Natural killer cell (primary cell): ENCODE measurements at places on chromosomes 16 and 17.

- no peaks in the 10 kb centered on the region for H3K36me3 ChIP-seq
- H3K27me3 ChIP-seq, result no peaks in the 10 kb centered on the region
- DNase-seq, result no peak
- no peaks in the 10 kb centered on the region for H3K4me1 ChIP-seq
- H3K4me3 ChIP-seq, result no peak overlapping the region
Observed at GRCh38 chr16:72612256-72612655, 435.7 kb downstream of the ZFHX3 start.

DNA sequence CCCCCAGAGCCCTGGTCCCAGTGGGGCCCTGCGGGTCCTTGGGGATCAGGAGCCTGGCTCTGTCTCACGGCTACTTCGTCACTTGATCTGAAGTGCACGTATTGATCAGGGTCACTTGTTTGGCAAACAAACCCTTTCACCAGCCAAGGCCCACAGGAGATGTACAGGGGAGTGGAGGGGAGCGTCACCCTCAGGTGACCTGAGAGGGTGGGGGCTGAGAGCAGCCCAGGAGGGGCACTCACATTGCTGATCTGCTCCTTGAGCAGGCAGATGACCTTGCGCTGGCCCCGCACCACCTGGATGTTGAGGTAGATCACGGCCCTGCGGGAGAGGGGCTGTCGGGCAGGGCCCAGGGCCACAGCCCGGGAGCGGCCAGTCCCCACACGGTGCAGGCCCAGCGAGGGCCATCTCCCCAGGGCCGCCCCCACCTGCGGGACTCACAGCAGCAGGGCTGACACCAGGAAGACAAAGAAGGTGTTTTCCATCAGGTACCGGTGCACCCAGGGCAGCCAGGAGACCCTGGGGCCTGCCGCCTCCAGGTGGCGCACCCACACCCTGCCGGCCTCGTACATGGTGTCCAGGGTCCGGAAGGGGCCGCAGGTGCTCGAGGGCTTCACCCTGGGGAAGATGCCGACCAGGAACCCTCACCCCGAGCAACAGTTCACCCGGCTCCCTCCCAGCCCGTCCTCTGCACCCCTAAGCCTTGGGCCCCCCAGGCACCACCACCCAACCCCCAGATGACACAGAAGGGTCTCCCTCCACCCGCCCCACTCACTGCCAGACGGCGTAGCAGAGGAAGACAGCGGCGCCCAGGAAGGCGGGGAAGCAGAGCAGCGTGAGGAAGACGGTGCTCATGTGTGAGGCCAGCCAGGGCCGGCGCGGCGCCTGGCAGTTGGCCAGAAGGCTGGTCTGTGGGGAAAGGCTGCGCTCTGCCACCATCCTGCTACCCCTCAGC lies 11.3 kb downstream of the TMC6 start:
- no peak overlapping the region for H3K4me3 ChIP-seq
- peak overlapping the region; percentile 29 for H3K27ac ChIP-seq
- H3K36me3 ChIP-seq, result peaks cover 88% of the 10 kb centered on the region

GRCh38 chr16:65889533-65889966 lies 476.9 kb upstream of the CDH5 start:
- H3K27ac ChIP-seq, result no peak overlapping the region
- no peaks in the 10 kb centered on the region for H3K4me1 ChIP-seq
- no peaks in the 10 kb centered on the region for H3K27me3 ChIP-seq
- DNase-seq, result no peak

DNA sequence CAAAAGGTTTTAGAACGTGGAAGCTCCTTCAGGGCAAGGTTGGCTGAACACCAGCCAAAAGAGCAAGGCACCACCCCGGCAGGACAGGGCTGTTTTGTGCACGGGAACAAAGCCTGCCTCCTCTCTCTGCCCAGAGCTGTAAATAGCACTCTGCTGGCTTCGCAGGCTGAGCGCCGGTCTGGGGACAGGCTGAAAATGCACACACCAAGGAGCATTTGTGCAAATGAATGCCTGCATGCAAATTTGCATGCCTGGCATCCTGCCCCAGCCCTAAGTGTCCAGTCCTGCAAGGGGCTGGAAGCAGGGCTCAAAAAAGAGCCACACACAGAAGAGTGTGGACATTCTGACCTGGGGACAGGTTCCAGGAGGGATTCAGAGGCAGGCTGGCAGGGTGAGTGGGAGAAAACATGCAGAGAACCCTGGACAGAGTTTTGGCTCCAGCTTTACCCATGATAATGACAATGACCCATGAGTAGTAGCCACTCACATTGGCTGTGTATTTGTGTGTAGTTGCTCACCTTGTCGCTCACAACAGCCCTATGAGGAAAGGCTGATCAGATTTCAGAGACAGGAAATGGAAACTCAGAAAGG lies 11.7 kb downstream of the ABAT start:
- H3K4me3 ChIP-seq, result no peak overlapping the region
- no peaks in the 10 kb centered on the region for H3K27me3 ChIP-seq
- no peaks in the 10 kb centered on the region for H3K4me1 ChIP-seq
- H3K36me3 ChIP-seq, result no peaks in the 10 kb centered on the region
- H3K27ac ChIP-seq, result no peak overlapping the region
- DNase-seq, result no peak

DNA sequence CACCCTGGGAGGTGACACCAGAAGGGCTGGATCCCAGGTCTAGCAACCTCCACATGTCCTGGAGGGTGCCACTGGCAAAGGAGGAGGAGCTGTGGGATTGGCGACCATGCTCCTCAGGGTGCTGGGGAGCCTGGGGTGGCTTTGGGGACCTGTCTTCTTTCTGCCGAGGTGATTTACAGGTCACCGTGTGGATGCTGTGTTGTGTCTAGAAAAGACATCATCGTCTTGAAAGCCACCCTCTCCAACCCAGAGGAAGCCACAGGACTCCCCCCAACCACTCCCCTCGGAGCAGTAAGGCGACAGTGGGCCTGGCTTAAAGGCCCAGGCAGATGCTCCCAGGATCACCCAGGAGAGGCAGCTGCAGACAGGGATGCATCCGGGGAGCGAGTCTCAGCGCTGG lies 29.7 kb upstream of the FASN start:
- DNase-seq, result peak; percentile 65
- H3K4me3 ChIP-seq, result no peak overlapping the region
- H3K36me3 ChIP-seq, result peaks cover 2% of the 10 kb centered on the region
